ENCODE measurements at places on chromosomes 12 and 14.
A peak's percentile ranks its signal among the peaks of the same experiment; 100 is the strongest.

DNA sequence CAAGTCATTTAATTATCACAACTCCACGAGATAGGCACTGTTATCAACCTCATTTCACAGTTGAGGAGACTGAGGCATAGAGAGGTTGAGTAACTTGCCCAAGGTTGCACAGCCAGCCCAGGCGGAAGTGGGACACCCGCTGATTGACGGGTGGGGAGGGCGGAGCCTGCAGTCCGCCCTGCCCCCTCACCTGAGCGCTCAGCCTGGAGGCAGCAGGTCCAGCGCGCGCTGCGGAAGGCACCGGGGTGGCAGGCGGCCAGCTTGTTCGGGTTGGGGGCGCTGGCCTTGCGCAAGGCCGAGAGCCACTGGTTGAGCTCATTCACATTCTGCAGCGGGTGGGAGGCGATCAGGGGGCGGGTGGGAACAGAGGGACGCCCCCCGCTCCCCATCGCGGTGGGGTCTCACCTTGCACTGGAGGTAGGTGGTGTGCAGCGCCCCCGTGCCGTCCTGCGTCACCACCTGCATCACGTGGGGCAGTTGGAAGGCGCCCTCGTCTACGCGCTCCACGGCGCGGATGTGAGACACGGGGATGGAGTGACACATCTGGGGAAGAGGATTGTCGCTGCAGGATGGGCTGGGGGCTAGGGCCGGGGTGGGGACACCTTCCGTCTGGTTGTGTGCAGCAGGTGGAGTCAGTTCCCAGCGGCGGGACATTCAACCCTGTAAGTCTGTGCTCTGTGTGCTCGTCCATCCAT is 31.7 kb downstream of the RASAL1 start:
- no peak for DNase-seq

DNA sequence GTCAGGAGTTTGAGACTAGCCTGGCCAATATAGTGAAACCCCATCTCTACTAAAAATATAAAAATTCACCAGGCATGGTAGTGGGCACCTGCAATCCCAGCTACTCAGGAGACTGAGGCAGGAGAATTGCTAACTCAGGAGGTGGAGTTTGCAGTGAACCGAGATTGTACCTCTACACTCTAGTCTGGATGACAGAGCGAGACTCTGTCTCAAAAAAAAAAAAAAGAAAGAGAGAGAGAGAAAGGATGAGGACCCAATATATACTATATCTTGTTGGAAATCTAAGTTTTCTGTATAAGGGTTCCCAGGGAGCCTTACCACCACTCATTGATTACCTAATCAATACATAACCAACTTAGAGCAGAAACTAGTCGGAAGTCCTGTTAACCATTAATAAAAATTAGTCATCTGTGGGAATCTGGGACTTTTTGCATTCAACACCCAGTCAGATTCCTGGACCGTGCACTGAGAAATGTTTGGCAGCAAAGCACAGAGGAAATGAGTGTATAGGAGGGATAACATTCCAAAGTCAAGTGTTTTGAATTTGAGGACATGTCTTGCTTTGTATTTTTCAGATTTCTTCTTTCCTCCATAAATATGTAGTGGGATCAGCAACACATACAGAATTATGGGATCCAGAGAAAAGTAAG is 44.8 kb upstream of the NR2C1 start:
- DNase-seq = no peak

DNA sequence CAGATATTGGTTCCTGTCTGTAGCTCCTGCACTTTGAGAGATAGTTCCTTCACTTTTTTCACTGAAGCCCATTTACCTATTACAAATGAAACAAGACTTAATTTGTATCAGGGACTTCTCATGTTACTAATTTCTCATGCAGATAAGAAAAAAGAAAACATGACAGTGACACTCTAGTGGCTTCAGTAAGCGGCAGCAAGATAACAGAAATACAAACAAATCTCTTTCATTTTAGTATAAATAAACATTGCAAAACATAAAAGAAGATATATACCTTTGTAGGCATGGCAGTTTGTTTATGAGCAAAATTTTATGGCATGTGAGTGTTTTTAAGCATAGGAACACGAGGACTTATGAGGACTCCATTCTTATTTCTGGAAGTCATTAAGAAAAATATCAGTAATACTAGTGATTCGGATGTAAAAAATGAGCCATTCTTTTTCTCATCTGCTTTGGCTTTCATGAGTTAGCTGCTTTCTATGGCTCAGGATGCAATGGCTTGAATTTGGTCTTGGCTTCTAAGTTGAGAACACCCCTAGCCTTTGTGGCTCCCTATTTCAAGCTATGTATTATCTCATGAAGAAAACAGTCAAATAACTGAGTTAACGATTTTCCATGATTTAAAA is 310.1 kb upstream of the RGS6 start:
- no peak for DNase-seq

DNA sequence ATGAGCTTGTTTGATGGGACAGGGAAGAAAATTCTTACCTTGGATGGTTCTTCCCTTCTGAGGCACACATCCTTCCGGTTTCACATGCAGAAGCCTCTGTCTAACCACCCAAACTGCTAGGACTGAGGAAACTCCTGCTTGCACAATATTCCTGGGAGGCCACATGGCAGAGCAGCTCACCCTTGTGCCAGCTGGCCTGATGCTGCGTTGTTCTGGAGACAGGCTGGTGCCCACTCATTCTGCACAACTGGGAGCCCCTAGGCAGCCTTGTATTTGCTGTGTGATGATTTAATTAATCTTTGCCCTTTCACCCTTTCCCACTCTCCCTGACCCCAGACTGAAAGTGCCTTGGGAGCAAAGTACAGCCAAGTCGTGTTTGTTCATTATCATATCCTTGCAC is 130.8 kb downstream of the RTN1 start:
- DNase-seq = no peak

DNA sequence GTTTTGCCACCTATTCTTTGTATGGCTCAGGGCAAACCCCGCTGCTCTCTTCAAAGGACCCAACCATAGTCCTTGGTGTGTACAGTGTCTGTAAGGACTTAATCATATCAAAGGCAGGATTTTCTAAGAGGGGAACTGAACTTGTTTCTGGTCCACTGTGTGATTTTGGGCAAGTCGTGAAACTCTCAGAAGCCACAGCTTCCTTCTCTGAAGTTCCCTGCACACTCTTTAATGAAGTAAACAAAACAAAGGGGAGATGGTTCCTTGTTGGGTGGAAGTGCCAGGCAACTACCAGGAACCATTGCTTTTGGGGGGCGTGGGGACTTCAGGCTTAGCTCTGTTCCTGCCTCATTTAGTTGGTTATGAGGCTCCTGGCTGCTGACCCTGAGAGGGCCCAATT is 152.4 kb downstream of the VRK1 start:
- DNase-seq = no peak

- no peak for DNase-seq
Observed at GRCh38 chr14:33848009-33848408, 102.9 kb downstream of the EGLN3 start.

DNA sequence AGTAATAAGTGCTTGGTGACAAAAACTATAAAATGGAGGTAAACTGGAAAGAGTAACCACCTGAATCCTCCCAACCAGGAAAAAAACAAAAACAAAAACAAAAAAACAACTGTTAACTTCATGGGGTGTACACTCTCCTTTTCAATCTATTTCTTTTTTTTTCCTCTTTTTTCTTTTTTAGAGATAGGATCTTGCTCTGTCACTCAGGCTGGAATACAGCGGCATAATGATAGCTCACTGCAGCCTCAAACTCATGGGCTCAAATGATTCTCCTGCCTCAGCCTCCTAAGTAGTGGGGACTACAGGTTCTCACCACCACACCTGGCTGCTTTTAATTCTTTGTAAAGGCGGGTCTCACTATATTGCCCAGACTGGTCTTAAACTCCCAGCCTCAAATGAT is 76.8 kb downstream of the PHLDA1 start:
- DNase-seq = no peak

DNA sequence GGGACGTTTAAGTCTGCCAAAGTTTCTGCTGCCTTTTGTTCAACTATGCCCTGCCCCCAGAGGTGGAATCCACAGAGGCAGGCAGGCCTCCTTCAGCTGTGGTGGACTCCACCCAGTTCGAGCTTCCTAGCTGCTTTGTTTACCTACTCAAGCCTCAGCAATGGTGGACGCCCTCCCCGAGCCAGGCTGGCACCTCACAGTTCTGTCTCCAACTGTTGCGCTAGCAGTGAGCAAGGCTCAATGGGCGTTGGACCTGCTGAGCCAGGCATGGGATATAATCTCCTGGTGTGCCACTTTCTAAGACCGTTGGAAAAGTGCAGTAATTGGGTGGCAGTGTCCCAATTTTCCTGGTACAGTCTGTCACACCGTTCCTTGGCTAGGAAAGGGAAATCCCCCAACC is 444.7 kb downstream of the FLRT2 start:
- DNase-seq = no peak

DNA sequence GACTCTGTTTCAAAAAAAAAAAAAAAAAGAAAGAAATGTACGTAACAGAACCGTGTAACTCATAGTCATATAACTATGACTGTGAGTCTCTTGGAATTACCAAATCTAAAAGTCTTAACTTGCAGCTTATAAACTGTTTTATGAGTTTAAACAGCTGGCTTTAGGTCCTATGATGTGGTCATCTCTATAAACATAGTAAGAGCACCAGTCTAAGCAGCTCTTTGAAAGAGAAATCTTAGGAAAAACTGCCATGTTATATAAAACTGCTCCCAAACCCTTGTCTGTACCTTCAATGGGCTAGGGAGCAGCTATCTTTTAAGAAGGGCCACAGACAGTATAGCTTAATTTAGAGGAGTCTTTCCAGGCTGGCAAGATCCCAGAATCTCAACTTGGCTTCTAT is 115.5 kb upstream of the AEBP2 start:
- DNase-seq = no peak

GRCh38 chr12:31867292-31867691 is 91.9 kb upstream of the RESF1 start:
- DNase-seq = no peak

GRCh38 chr14:99205086-99205688 is 66.8 kb downstream of the BCL11B start:
- no peak for DNase-seq

DNA sequence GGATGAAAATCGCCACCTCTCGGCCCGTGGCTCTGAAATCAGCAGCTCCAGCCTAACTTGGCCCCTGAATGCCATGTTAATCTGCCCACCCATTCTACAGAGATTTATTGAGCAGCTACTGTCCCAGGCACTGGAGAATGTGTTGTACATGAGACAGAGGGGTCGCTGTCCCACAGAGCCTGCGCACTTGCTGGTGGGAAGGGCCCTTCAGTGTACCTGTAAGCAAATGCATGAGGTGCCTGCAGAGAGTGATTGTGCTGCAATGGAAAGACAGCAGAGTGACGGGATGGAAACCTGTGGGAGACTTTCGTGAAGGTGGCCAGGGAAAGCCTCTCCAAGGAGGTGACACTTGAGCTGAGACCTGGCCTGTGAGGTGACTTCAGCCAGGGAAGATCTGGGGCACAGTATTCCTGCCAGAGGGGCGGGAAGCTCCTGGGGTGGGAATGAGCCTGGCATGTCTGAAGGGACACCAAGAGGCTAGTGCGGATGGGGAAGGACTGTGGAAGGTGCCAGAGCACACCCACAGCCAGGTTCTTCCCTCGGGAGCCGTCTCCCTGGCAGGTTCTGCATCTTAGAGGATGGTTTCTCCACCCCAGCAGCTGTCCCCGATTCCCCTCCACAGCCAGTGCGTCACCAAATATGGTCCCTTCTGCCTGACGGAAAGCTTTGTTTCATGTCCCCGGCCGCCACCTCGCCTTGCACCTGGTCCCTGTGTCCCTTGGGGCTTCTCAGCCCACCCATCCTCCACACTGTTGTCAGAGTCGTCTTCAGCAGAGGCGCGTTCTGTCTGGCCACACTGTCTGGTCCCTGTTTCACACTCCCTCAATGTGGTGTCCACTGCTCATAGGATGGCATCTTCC is 8.7 kb downstream of the SMIM41 start:
- no peak for DNase-seq

GRCh38 chr12:53004582-53004981 is 1.7 kb upstream of the EIF4B start:
- DNase-seq = no peak

GRCh38 chr14:54788701-54789100 is 113.9 kb downstream of the GCH1 start:
- no peak for DNase-seq

- DNase-seq = no peak
Observed at GRCh38 chr14:103301512-103302354, 32.3 kb upstream of the EIF5 start.

- DNase-seq = peak; percentile 86
Observed at GRCh38 chr14:75340921-75341320, 62.3 kb downstream of the FOS start.

- DNase-seq = no peak
Observed at GRCh38 chr14:58944343-58944967, 244.0 kb upstream of the DAAM1 start.

DNA sequence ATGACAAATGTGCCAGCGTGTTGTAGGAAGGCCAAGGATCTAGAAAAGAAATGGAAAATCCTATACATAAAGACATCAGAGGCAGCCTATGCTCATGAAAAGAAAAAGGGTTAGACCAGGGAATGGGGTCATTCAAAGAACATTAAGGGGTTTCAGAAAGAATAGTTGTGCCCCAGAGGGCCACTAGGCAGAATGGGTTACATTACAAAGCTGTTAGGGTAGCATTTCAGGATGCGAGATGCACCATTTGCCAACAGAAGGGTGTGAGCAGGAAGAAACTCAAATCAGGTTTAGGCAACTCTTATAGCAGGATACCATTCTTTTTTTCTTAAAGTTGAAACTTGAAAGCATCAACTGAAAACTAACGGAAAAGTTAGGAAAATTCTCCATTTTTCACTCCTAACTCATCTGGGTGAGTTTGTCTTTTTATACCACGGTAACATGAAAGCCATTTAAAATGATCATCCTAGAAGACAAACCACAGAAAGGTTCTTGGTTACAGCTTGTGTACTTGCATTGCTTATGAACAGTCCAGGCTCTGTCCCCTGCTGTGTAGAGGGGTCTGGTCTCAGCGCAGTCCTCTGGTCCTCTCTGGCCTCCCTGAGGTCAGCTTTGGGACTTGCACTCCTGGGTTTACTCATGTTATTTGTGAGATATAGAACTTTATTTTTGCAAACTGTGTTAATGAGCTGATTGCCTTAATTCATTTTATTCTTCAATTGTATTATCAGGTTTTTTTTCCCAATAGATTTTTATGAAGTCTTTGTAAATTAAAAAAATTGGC is 209.1 kb downstream of the DACT1 start:
- DNase-seq = no peak

DNA sequence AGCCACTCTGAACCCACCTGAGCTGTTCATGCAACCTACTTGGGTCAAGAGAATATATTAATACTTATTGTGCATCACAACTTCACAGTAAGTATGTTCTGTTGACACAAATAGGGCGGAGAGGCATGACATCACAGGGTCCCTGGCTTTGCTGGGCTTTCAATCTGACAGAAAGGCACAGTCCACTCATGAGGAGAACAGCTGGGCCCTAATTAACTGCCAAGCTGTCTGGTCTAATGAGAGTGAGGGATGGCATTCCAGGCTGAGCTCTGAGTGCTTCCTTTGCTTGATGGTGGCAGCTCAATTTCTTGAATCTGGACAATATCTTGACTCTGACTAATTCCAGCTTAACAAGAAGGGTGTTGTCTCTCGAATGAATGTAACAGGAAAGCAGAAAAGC is 2.0 kb downstream of the EFCAB11 start:
- DNase-seq = no peak

- no peak for DNase-seq
Observed at GRCh38 chr12:65493913-65494245, 215.4 kb downstream of the MSRB3 start.
